ENCODE measurements at places on chromosomes 3 and 15.

DNA sequence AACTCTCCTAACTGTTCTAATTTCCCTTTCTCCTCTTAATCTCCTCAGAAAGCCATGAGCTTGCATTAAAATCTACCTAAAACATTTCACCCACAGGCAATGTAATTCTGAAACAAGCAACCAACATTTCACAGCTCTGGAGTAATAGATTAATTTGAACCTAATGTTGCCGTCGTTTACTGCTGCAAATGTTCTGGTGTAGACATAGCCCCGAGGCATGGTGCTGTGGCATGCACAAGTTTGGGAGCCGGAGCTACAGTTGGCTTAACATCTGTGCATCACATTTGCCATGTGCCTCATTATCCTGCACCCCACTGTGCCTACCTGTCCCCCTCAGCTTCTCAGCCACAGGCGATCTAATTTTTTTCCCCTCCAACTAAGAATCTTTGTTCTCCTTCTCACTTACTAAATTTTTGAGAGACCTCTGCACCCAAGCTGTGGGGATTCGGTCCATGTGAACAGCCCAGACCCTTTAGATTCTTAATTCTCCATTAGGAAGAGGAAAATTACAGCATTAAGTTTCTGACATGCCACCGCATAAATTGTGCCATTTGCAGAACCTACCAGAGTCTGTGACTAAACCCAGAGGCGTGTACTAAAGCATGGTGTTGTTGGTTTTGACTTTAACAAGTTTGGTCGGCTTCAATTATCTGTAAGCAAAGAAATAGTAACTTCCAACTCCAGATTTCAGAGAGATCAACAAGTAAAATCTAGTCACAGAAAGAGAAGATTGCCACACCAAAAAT, 419.2 kb downstream of the MECOM start:
- DNase-seq = no peak

GRCh38 chr15:70722266-70723121, 40.9 kb downstream of the UACA start:
- no peak for DNase-seq

- DNase-seq = no peak
These were observed 106.9 kb upstream of the UBP1 start for GRCh38 chr3:33547101-33547500.

- DNase-seq = no peak
These were observed 876 bp downstream of the PLSCR1 start for GRCh38 chr3:146543461-146544001.

- no peak for DNase-seq
These were observed 31.0 kb upstream of the ZCWPW2 start for GRCh38 chr3:28317438-28318022.

- DNase-seq = no peak
These were observed 20.1 kb upstream of the CD96 start for GRCh38 chr3:111521891-111522290.

GRCh38 chr3:48238531-48239085, 2.3 kb upstream of the ZNF589 start:
- DNase-seq = no peak

GRCh38 chr15:62517541-62517940, 352.5 kb upstream of the C2CD4B start:
- no peak for DNase-seq

- no peak for DNase-seq
These were observed 148.9 kb upstream of the IL12A start for GRCh38 chr3:159839561-159840379.

DNA sequence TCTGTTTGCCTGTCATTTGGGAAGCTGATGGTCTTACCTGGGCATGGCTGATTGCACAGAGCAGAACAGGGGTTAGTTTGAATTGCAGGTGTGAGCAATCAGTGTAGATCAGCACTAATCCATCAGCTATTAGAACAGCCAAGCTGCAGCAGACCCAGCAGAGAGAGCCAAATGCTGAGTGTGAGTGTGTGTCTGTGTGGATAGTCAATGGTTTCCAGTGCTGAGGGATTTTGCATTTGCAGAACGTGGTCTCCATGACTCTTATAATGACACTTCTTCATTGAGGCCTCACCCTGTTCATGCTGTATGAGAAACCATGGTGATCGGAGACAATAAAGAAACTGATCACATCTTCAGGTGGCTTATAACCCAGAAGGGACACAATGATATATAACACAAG, 312.1 kb downstream of the SOX2 start:
- DNase-seq = no peak

GRCh38 chr15:61700803-61701202, 359.4 kb downstream of the VPS13C start:
- DNase-seq = no peak

DNA sequence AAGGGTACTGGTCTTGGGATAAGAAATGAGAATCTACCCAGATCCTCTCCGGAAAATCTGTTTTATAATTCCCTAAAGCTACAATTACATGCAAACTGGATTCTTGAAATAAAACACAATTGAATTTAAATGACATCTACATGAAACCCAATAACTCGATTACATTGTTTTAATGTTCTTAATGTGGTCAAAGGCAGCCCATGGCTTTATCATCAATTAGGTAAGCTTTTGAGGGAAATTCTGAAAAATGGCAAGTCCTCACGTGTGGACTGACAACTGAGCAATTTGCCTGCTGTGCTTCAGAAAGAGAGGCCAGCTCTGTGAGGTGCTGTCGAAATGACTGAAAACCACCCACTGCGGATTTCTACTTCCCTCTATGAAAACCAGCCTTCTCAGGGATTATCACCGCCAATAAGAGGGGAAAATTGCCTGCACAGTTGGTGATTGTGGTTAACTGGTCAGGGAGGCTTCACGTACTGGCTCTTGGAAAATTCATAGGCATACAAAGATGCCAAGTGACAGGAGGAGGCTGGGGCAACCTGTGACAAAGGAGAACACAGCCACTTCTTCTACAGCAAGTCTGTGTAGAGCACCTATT, 200.8 kb upstream of the SLCO3A1 start:
- no peak for DNase-seq

DNA sequence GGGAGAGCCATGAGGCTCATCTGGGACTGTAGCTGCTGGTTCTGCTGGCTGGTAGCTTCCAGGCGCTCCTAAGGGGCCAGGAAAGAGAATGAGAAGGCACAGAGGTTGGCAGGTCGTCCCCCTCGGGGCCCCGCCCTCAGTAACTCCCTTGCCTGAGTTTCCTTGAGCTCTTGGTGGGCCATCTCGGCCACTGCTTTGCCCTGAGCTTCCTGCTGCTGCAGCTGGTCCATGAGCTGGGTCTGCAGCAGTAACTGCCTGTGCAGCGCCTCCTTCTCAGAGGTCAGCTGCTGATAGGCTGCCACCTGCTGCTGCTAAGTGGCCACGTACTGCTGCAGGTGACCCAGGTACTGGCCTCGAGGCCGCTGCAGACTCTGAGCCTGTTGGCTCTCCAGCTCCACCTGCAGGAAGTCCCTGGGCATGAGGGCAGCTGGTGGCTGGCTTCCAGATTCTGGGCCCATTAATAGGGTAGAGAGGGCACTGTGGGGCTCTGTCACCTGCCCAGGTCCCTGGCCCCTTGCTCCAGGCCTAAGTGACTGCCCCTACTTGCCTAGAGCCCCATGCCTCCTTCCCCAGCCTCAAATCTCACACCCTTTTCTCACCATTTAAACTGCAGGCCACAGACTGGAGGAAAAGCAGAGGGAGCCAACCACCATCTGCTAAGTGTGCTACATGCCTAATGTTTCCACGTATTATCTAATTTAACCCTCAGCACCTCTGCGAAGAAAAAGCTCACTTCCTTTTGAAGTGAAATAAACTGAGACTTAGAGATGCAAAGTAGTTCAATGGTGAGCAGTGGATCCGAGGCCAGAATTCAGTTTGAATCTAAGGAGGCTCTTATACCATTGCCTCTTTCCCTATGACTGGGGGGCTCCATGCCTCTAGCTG, 10.8 kb upstream of the VPS33B start:
- no peak for DNase-seq

DNA sequence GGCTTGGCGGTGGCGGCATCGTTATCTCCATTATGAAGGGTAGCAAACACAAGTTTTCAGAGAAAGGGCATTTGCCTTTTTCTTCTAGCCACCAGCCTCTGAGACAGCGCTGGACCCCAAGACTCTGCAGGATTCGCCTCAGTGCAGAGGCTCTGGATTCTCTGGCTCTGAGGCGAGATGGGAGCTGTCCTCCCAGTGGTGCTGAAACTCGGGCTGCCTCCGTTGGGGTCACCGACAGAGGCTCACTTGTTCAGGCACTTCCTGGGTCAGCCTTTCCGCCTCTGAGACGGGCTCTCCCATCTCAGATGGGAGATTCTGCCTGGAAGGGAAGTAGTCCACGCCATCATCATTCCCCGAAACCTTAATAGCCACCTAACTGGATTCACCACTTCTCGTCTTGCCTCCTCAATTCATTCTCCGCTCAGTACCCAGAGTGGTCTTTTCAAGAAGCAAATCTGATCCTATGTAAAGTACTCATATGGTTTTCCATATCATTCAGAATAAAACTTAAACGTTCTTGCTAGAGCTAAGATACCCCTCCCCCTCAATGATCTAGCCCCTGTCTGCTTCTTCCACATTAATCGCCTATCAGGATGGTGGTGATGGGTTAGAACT, 76.9 kb downstream of the RHCG start:
- DNase-seq = no peak

DNA sequence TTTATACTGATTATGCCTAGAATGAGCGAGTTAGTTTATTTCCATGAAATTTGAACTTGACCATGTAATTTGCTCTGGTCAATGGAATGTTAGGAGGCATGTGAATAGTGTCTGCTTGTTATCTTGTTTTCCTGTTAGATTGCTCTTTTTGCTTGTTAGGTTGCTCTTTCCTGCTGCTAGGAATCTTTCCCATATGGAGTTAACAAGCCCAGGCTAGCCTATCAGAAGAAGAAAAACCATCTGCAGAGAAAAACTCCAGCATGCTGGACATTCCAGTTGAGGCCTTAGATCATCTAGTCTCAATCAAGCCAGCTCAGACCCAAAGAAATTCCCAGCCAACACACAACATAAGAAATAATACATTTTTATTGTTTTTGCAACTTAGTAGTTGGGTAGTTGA, 470.2 kb upstream of the AGTR1 start:
- no peak for DNase-seq

- no peak for DNase-seq
These were observed 70.2 kb upstream of the STRIT1 start for GRCh38 chr3:155363690-155364070.

DNA sequence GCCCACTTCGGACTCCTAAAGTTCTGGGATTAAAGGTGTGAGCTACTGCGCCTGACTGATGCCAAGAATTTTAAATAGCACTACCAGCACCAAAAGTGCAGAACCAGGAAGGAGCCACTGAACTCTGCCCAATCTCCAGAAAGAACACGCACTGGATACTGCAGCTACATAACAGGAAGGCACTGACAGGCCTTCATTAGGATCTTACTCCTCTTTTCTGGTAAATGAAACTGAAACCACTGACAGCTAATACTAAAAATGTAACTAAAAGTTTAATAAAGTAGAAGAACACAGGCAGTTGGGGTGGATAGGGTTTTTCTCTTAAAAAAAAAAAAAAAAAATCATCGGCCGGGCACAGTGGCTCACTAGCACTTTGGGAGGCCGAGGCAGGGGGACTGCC, 74.1 kb upstream of the CHRM5 start:
- DNase-seq = no peak

GRCh38 chr15:99412082-99412481, 153.7 kb upstream of the MEF2A start:
- DNase-seq = no peak

- no peak for DNase-seq
These were observed 17.2 kb downstream of the ALPK3 start for GRCh38 chr15:84834229-84834955.

DNA sequence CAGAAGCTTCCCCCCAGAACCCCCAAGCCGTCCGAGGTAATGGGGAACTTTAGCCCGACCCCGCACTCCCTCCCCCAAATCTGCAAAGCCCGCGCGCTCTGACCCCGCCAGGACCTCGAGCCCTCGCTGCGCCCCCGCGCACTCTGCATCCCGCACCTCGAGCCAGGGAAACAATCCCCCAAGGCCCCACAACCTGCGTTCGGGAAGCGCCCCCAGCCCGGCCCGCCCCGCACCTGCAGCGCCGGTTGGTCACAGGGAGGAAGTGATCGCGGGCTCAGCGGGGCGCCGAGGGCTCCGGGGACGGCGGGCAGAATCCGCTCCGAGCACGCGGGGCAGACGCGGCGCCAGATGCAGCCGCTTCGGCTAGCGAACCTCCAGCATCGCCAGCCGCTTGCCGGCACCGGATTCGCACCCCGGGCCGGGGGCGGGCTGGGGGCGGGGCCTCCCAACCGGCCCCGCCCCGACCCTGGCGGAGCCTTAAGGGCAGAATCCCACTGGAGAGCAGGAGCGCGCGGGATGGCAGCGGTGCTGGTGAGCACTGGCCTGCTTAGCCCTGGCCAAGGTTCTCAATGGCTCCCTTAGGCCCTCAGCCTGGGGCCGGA, at the start of gene CAMKV:
Gene CAMKV (minus strand): TSS at position 382 of the 602 bp plus-strand sequence. CDS start 7,518 bp downstream, outside the sequence.
- DNase-seq = no peak

- DNase-seq = no peak
These were observed 17.4 kb downstream of the ATP11B start for GRCh38 chr3:182810574-182811268.

DNA sequence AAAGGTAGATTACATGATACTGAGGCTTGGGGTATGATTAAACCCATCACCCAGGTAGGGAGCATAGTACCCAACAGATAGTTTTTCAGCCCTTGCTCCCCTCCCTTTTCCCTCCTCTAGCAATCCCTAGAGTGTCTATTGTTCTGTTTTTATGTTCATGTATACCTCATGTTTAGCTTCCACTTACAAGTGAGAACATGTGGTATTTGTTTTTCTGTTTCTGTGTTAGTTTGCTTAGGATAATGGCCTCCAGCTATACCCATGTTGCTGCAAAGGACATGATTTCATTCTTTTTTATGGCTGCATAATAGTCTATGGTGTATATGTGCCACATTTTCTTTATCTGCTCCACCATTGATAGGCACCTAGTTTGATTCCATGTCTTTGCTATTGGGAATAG, 82.7 kb downstream of the MYLK start:
- no peak for DNase-seq

DNA sequence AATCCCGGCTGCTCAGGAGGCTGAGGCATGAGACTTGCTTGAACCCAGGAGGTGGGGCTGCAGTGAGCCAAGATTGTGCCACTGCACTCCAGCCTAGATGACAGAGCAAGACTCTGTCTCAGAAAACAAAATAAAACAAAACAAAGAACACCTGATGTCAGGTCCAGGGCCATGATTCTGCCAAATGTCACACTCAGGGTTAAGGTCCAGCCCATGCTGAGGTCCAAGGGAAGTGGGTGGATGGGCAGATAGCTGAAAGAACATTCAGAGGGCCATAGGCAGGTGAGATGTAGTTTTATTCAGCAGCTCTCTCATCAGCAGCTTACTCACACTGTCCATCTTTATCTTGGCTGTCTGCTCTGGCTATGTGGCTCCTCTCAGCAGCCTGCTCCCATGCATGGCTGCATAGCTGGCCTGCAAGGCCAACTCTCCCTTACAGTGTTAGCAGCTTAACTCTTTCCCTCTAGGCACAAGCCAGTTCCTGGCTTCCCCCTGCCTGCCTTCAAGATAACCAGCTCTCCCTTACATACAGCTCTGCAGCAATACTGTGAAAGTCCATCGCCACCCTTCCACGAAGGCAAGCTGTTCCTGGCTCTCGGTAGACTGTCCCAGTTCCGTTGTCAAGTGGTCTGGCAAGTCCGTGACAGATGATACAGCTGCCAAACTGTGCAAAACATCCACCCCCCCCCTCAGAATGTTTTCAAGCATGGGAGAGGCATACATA, 62.4 kb upstream of the SIAH2 start:
- no peak for DNase-seq

All from glomerular endothelial cell (primary cell).